Stimulated activated CD8-positive, alpha-beta memory T cell treated with anti-CD3 and anti-CD28 coated beads, Interleukin-4, amount 100 ng/mL, for 1 hour (primary cell): ENCODE measurements at places on chromosomes 6 and 20.

- DNase-seq = no peak
These were observed 17.9 kb downstream of the SLA2 start for GRCh38 chr20:36628076-36628475.

GRCh38 chr6:52641388-52641787 is 29.5 kb upstream of the TMEM14A start:
- no peak for DNase-seq

DNA sequence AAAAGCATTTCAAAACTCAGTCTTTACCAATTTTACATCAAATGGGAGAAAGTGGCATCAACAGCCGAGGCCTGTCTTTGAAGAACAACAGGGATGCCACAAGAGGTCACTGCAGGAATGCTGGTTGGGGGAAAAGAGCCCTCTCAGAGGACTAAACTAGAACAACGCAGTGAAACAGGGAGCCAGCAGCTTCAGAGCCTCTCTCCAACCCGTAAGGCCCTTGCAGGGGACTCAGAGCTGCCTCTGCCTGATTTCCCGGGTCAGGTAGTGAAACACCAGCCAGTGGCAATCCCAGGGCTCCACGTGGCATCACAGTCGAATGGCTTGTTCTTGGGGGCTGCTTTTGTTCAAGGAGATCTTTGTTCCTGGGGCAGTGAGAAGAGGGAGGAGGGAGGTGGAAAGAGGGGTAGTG is 55.0 kb upstream of the KCNK16 start:
- no peak for DNase-seq

DNA sequence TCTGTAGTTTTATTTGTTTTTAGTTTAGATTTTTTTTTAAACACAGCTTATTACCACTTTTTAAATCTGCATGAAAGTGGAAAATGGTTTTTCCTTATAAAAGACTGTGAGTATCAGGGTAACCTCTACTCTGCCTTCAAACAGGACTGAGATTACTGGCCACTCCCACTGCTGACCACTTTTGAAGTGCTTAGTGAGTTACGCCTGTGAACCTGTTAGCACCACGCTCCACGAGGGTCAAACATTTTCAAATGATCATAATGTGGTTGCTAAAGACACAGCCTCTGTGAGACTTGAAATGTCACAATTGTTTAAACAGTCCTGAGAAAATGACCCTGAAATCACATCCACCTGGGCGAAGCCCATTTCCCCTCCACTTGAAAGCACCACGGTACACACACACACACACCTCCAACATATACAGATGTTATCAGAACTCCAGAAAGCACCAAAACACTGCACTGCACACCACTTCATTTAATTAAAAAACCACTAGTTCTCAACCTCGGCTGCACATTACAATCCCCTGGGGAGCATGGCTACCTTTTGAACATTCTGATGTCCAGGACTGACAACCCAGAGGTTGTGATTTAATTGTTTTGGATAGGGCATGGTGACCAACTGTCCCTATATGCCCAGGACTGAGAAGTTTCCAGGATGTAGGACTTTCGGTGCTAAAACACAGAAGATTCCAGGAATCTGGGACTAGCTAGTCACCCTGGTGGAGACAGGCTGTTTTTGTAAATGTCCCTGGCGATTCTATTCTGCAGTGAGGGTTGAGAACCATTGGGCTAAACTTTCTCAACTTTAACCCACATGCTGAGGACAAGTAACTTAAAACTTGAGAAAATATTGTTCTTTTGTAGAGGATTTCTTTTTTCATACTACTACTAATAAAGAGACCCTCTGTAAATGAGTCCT is 176.4 kb upstream of the MYLIP start:
- DNase-seq = no peak

GRCh38 chr6:101578306-101578705 is 184.8 kb downstream of the GRIK2 start:
- no peak for DNase-seq

DNA sequence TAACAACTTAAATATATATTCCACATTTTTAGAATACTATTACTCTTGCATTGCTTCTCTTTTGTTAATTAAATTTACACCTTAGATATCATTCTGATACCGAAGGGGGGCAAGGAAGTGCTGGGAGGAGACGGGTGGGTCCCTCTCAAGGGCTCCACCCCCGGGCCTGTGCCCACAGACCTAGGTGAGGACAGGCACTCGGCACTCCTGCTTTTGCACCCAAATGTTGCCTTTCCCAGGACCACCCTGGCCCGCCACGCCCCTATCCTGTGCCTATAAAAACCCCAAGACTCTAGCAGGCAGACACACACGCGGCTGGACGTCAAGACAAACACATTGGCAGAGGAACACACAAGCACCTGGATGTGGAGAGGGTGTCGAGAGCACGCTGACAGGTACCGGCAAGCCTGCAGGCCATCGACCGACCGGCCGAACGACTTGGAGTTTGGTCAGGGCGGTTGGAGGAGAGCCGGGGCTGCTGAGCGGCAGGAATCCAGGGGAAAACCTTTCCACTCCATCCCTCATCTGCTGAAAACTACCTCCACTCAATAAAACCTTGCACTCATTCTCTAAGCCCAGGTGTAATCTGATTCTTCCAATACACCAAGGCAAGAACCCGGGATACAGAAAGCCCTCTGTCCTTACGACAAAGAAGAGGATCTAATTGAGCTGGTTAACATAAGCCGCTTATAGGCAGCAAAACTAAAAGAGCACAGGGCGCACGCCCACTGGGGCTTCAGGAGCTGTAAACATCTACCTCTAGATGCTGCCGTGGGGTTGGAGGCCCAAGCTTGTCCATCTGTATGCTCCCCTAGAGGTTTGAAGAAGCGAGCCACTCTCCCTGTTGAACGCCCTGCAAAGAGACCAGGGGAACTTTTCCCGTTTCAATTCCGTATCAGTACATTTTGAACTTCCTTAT is 197.4 kb upstream of the PRSS16 start:
- DNase-seq = no peak

GRCh38 chr20:15637950-15638754 is 935.1 kb downstream of the KIF16B start:
- DNase-seq = no peak

DNA sequence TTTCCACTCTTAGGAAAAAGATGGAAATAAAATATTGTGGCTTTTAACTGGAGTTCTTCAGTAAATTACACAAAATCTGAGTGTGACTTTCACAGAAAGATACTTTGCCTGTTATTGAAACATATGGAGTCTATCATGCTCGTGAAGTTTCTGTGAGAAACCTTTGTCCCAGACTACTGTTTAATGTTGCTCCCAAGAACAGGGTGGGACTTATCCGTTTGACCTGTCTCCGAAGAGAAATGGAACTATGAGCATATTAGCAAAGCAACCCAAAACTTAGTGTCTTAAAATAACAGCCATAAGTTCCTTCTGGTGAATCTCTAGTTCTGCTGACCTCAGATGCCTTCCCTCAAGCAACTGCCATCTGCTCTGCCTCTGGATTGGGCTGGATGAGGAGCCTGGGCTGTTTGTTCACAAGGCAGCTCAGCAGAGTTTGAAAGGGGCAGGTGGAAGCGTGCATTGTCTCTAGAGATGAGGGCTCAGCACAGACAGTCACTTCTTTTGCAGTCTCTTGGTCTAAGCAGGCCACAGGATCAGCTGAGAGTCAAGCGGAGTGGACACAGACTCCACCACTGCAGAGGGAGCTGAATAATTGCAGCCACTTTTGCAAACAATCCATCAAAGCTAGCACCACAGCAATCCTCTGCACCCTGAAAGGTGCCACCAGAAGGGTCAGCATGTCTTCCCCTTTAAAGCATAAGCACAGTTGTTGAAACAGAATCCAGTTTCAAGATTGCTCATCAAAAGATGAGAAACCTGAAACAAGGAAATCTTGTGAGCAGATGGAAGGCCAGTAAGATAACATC is 52.8 kb downstream of the MYB start:
- no peak for DNase-seq

DNA sequence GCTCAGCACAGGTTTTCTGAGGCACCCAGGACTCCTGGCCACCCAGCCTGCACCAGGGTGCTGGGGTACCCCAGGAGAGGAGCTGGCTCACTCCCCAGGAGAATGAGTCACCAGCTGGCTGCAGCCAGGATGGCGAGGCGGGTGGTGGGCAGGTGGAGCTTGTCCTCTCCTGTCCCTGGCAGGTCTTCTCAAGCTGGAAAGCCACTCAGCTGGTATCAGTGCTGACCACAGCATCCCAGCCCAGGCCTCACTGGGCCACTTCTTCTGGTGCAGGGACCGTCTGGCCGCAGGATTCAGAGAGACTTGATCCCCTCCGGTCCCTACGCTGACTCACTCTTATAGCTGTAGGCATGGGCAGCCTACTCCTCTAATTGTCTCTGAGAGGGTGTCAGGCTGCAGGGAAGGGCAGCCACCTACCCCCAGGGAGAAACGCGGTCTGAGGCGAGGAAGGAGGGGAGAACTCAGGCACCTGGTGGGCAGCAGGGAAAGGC is 22.2 kb downstream of the TFEB start:
- DNase-seq = no peak

DNA sequence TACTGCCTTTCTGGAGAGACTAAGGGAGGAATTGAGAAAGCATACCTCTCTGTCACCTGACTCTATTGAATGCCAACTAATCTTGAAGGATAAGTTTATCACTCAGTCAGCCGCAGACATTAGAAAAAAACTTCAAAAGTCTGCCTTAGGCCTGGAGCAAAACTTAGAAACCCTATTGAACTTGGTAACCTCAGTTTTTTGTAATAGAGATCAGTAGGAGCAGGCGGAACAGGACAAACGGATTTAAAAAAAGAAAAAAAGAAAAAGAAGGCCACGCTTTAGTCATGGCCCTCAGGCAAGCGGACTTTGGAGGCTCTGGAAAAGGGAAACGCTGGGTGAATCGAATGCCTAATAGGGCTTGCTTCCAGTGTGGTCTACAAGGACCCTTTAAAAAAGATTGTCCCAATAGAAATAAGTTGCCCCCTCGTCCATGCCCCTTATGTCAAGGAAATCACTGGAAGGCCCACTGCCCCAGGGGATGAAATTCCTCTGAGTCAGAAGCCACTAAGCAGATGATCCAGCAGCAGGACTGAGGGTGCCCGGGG is 43.1 kb upstream of the RNF182 start:
- DNase-seq = no peak

GRCh38 chr20:37816726-37817125 is 86.2 kb upstream of the VSTM2L start:
- no peak for DNase-seq

DNA sequence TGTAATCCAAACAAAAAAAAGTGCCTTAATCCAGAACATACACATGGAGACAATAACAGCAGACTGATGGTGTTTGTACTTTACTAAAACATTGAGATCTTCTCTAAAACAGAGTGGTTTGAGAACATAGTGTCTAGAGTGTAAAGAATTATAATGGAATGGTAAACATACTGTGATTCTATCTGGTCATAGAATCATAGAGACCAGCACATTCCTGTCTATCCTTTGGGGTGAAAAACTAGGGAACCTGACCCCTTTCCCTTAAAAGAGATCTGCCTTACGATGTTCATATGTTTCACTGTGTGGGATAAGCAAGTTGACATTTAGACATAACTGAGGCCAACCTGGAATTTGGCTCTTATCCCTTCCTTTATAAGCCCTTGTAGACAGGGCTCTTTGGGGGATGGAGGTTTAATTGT is 55.7 kb downstream of the TRMT11 start:
- no peak for DNase-seq

DNA sequence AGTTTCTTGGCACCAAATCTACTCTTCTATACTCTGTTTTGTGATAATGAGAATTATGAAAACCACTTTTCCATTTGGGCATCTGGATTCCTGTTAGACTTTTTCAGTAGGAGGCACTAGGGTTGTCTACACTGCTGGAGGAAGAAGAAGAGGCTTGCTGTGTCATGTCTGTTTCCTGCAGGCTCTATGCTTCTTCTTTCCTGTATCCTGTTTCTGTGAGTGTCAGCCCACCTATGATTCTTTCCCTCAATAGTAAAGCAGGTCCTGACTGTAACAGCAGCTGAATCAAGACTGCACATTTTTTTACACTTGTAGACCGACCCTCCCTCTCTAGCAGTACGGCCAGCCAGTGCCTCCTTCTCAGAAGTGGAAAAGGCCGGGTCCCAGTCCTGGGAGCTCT is 603.9 kb downstream of the HDGFL1 start:
- no peak for DNase-seq

- DNase-seq = no peak
These were observed 274.5 kb upstream of the RNF24 start for GRCh38 chr20:4289875-4290274.

DNA sequence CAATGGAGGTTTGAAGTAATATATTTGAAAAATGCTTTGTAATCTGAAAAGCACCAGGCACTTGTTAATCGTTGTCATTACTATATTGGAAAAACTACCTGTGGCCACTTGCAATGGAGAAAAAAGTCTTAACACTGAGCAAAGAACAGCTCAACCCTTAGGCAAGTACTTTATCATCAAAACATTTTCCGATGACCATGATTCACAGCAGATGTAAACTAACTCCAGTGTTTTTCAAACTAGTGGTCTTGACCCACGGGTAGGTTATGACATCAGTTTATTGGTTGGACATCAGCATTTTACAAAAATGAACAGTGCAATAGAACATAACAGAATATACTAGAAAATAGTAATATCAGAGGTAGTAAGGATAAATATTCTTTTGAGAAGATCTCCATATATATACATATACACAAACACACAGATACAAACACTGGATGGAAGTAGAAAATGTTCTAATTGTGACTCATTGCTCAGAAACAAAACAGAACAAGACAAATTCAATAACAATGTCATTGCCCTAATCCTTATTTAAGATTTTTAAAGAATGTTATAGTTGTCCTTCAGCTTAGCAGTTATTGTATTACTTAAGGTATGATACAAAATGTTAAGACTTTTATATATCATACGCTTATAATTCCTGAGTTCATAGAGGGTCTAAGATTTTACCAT is 123.0 kb downstream of the PLCB1 start:
- DNase-seq = no peak

DNA sequence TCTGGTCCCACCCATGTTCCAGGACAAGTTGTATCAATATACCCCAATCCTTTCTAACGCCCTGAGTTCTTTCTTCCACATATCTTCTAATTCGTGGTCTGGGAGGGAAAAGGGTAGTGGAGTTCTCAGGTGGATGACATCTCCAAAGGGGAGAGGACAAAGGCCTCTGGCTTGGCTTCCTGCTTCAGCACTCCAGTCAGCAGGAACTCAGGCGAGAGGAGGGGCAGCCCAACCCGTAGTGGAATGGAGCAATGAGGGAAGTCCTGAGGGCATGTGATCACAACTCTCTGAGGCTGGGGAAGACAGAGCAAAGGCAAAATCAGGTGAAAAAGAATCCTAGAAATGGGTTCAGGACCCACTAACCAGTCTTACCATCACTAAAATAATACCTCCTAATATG is 9.6 kb upstream of the NRM start:
- DNase-seq = no peak
